Endodermal cell (in vitro differentiated cells): ENCODE measurements at places on chromosomes 1 and 21.

- no peak overlapping the region for H3K27ac ChIP-seq
- no peaks in the 10 kb centered on the region for H3K4me1 ChIP-seq
- H3K4me3 ChIP-seq, result no peak overlapping the region
- peak; percentile 65 for DNase-seq
- peaks cover 5% of the 10 kb centered on the region for H3K27me3 ChIP-seq
Observed at GRCh38 chr1:83583351-83584014, 415.4 kb downstream of the TTLL7 start.

- H3K27me3 ChIP-seq, result no peaks in the 10 kb centered on the region
- H3K4me3 ChIP-seq, result peak overlapping the region; percentile 98
- DNase-seq, result peak; percentile 96
Observed at GRCh38 chr1:211577819-211578639, 932 bp downstream of the SLC30A1 start.

DNA sequence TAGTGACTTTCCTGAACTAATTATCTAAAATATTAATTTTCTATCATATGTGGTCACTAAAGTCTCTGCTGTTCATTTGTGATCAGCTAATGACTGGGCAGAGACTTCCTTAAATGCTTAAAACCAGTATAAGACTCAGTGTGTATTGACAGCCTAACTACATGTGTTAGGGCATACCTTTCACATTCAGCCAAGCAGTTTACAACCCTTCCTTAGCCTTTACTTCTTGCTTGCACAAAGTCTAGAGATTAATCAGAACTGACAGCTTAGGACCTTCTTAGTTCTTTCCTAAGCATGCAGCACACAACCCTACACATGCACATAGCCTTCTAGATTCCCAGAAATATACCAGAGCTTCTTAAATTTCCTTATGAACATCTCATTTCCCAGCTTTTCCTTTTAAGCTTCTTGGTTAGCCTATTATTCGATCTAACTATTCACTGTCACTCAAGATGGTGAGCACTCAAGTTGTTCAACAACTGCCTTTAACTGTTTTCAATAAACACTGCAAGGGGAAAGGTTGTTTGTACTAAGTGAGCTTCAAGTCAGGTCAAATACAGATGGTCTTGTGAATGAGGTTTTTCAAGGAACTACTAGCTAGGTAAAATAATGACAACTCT lies 13.4 kb downstream of the EYA3 start:
- no peaks in the 10 kb centered on the region for H3K27me3 ChIP-seq
- H3K27ac ChIP-seq, result no peak overlapping the region

DNA sequence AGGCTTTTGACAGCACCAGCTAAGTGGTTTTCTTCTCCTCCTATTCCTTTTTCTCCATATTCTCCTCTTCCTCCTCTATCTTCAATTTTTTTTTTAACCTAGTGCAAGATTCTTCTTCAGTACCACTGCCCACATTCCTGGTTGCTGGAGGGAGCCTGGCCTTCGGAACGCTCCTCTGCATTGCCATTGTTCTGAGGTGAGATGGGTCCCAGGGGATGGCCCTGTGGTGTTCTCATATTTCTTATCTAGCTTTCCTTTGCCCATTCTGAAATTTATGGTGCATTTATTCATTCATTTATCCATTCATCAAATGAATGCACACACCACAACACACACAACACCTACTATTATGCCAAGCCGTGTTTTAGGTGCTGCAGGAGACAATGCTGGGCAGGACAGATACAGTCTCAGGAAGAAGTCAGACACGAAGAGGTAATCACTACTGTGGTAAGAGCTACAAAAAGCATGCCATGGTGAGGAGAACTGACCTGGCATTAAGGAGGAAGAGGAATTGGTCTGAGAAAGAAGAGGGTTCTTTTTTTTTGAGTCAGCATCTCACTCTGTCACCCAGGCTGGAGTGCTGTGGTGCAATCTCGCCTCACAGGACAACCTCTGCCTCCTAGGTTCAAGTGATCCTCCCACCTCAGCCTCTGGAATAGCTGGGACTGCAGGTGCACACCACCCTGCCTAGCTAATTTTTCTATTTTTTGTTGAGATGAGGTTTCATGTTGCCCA lies 47.5 kb upstream of the TDRD10 start:
- H3K36me3 ChIP-seq, result no peaks in the 10 kb centered on the region
- no peak overlapping the region for H3K27ac ChIP-seq
- peaks cover 57% of the 10 kb centered on the region for H3K27me3 ChIP-seq

GRCh38 chr1:223674119-223674890 lies 8.8 kb upstream of the CAPN8 start:
- H3K4me1 ChIP-seq, result no peaks in the 10 kb centered on the region
- no peaks in the 10 kb centered on the region for H3K36me3 ChIP-seq
- no peak overlapping the region for H3K27ac ChIP-seq
- no peaks in the 10 kb centered on the region for H3K27me3 ChIP-seq
- no peak overlapping the region for H3K4me3 ChIP-seq
- no peak for DNase-seq

- no peaks in the 10 kb centered on the region for H3K36me3 ChIP-seq
- no peak overlapping the region for H3K27ac ChIP-seq
- DNase-seq, result no peak
- H3K27me3 ChIP-seq, result no peaks in the 10 kb centered on the region
Observed at GRCh38 chr1:115744646-115745275, 23.8 kb downstream of the CASQ2 start.

GRCh38 chr1:204528241-204528640 lies 12.0 kb downstream of the MDM4 start:
- no peak overlapping the region for H3K4me3 ChIP-seq
- no peak overlapping the region for H3K27ac ChIP-seq
- H3K27me3 ChIP-seq, result no peaks in the 10 kb centered on the region
- H3K36me3 ChIP-seq, result peaks cover 88% of the 10 kb centered on the region
- H3K4me1 ChIP-seq, result no peaks in the 10 kb centered on the region

GRCh38 chr1:180698580-180698979 lies 66.8 kb downstream of the XPR1 start:
- H3K27me3 ChIP-seq, result no peaks in the 10 kb centered on the region
- H3K27ac ChIP-seq, result no peak overlapping the region
- H3K4me3 ChIP-seq, result no peak overlapping the region
- DNase-seq, result no peak

DNA sequence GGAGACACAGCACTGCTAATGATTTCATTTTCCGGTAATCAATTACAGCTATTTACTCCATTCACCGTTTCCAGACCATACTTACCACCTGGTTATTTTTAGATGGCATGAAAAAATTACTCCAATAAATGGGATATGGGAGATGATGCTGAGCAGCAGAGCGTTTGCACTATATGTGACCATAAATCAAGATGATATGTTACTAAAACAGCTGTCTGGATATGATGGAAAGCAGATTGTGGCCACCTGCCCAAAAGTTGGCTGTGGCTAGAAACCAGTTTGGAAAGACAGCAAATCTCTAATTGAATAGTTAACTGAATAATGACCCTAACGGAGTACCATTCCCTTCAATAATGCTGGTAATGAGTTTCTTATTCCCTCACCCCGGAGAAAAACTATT lies 22.5 kb upstream of the KCTD3 start:
- no peaks in the 10 kb centered on the region for H3K36me3 ChIP-seq
- no peaks in the 10 kb centered on the region for H3K4me1 ChIP-seq
- H3K27me3 ChIP-seq, result no peaks in the 10 kb centered on the region
- H3K4me3 ChIP-seq, result no peak overlapping the region
- H3K27ac ChIP-seq, result no peak overlapping the region
- DNase-seq, result no peak

DNA sequence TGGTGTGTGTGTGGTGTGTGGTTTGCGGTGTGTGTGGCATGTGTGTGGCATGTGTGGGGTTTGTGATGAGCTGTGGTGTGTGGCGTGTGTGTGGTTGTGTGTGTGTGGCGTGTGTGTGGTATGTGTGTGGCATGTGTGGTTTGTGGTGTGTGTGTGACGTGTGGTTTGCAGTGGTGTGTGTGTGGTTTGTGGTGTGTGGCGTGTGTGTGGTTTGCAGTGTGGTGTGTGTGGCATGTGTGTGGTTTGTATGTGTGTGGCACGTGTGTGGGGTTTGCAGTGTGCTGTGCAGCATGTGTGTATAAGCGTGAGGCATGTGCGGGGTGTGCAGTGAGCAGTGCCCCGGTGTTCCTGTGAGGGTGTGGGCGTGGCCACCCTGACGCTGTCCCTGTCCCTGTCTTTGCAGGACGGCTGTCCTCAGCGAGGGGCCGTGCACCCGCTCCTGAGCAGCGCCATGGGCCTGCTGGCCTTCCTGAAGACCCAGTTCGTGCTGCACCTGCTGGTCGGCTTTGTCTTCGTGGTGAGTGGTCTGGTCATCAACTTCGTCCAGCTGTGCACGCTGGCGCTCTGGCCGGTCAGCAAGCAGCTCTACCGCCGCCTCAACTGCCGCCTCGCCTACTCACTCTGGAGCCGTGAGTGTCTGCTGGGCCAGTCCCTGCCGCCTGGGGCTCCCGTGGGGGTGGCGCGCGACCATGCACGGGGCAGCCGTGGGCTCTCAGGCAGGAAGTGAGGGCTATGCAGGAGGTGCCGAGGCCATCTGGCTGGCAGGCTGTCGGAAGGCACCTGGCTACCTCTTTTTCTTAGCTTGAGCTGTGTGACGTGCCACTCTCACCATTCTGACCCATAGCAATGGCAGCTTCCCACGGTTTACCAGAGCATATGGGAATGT lies 52.6 kb upstream of the TRAPPC10 start:
- H3K36me3 ChIP-seq, result peaks cover 24% of the 10 kb centered on the region
- no peak overlapping the region for H3K4me3 ChIP-seq
- peak overlapping the region; percentile 12 for H3K27ac ChIP-seq
- no peaks in the 10 kb centered on the region for H3K27me3 ChIP-seq

DNA sequence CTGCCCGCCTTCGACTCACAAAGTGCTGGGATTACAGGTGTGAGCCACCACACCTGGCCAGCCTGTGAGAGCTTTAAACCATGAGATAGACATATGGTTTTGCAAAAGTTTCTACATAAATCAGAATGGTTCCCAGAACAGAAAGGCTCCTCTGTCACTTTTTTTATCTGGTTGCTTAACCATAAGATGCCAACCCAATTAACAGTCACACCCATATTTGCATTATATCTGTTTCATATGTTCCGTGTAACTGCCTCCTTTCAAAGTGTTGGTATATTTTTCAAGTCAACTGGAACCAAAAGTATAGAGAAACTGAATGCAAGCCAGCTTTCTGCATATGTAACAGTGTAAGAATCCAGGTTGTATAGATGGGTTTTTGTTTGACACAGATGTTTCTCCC lies 23.7 kb upstream of the RCC1 start:
- no peak overlapping the region for H3K4me3 ChIP-seq
- DNase-seq, result no peak
- H3K27ac ChIP-seq, result no peak overlapping the region
- H3K27me3 ChIP-seq, result no peaks in the 10 kb centered on the region
- peaks cover 59% of the 10 kb centered on the region for H3K36me3 ChIP-seq
- no peaks in the 10 kb centered on the region for H3K4me1 ChIP-seq

- no peak overlapping the region for H3K27ac ChIP-seq
- H3K36me3 ChIP-seq, result no peaks in the 10 kb centered on the region
- no peaks in the 10 kb centered on the region for H3K4me1 ChIP-seq
- H3K27me3 ChIP-seq, result peaks cover 71% of the 10 kb centered on the region
Observed at GRCh38 chr1:160083968-160084770, 2.8 kb downstream of the KCNJ9 start.

DNA sequence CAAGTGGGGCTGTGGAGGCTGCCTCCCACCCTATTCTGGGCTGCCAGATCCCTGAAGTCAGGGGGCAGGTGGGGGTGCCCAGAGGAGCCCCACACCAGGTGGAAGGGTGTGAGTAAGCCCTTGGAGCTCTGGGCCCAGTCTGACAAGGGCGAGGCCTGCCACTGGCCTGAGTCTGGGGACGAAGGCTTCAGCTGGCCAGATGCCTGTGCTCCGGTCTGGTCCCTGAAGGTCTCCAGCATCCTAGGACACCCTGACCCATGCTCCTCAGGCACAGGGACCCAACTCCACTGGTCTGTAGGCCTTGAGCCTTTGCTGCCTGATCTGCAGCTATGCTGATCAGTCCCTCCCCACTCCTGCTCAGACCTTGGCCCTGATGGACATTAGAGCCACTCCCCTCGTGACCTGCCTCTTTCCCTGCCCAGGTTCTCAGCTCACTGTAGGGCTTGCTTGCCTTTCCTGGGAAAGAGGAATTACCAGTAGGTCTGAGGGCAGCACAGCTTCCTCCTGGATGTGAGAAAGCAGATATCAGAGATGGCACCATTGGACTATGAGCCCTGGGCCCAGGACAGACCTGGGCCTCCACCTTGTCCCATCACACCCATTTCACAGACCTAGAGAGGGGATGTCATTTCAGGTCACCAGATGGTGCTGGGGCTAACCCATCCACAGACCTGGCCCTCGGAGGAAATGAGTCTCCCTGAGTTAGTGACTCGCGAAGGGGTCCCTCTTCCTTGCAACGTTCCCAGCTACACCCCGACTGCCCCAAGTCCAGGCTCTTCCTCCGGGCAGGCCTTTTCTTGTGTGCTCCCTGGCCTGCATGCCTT lies 32.8 kb upstream of the CSF3R start:
- H3K27me3 ChIP-seq, result no peaks in the 10 kb centered on the region
- H3K4me1 ChIP-seq, result peaks cover 7% of the 10 kb centered on the region

DNA sequence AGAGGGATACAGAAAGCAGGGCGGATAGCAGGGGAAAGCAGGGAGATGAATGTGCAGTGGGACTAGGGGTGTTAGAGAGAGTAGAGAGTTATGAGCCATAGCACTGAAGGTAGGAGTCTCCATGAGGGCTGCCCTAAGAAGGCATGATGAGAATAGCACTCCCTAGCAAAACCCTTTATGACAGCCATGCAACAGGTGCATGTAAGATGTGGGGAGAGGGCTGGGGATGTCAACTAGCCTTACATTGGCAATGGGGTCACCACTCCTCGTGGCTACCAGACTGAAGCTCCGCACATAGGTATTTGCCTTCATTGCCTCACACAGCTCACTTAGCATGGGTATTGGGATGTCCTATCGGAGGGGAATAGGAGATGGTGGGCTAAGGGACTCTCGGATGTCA lies 4.6 kb downstream of the TMOD4 start:
- H3K27me3 ChIP-seq, result no peaks in the 10 kb centered on the region
- peaks cover 49% of the 10 kb centered on the region for H3K36me3 ChIP-seq
- H3K4me1 ChIP-seq, result peaks cover 5% of the 10 kb centered on the region
- no peak for DNase-seq
- H3K4me3 ChIP-seq, result no peak overlapping the region

GRCh38 chr1:28540651-28541050 lies 12.2 kb upstream of the TRNAU1AP start:
- H3K27me3 ChIP-seq, result no peaks in the 10 kb centered on the region
- no peaks in the 10 kb centered on the region for H3K4me1 ChIP-seq
- peak; percentile 74 for DNase-seq
- H3K4me3 ChIP-seq, result no peak overlapping the region
- H3K27ac ChIP-seq, result no peak overlapping the region

GRCh38 chr1:29883411-29883832 lies 647.1 kb downstream of the PTPRU start:
- H3K36me3 ChIP-seq, result no peaks in the 10 kb centered on the region
- no peaks in the 10 kb centered on the region for H3K27me3 ChIP-seq
- no peak overlapping the region for H3K4me3 ChIP-seq

GRCh38 chr21:38858812-38859205 lies 53.1 kb downstream of the ETS2 start:
- no peak for DNase-seq
- no peak overlapping the region for H3K27ac ChIP-seq
- no peak overlapping the region for H3K4me3 ChIP-seq
- no peaks in the 10 kb centered on the region for H3K27me3 ChIP-seq
- no peaks in the 10 kb centered on the region for H3K36me3 ChIP-seq
- peaks cover 12% of the 10 kb centered on the region for H3K4me1 ChIP-seq

GRCh38 chr1:228393268-228393701 lies 13.3 kb downstream of the TRIM11 start:
- H3K27me3 ChIP-seq, result no peaks in the 10 kb centered on the region
- peaks cover 27% of the 10 kb centered on the region for H3K36me3 ChIP-seq
- DNase-seq, result peak; percentile 74
- no peak overlapping the region for H3K4me3 ChIP-seq
- no peak overlapping the region for H3K27ac ChIP-seq
- H3K4me1 ChIP-seq, result no peaks in the 10 kb centered on the region
